Kasumi-1 (cell line): ENCODE measurements at places on chromosomes 3 and 15.

- DNase-seq: no peak
Observed at GRCh38 chr15:73955326-73955725, 29.1 kb downstream of the LOXL1 start.

DNA sequence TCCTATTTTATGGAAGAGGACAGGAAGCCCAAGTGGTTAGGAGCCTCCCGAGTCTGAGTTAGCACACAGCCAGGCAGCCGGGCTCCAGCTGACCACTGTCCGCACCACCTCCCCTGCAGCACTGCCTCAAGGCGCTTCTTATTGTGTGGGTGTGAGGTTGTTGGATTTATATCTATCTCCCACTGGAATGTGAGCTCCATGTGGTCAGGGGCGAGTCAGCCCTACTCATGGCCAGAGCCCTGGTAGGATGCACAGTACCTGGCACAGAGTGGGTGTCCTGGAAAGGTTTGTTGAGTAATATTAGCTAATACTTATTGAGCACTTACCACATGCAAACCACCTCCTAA lies 9.7 kb upstream of the FBLN2 start:
- no peak for DNase-seq

DNA sequence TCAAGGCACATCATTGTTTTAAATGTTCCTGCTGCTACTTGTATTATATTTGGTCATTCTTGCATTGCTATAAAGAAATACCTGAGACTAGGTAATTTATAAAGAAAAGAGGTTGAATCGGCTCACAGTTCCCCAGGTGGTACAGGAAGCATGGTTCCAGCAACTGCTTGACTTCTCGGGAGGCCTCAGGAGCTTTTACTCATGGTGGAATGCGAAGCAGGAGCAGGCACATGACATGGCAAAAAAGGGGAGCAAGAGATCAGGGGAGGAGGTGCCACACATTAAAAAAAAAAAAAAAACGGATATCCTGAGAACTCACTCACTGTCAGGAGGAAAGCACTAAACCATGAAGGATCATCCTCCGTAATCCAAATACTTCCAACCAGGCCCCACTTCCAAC lies 286.9 kb upstream of the PLSCR5 start:
- DNase-seq: no peak

- DNase-seq: no peak
Observed at GRCh38 chr3:9750556-9751411, 1.0 kb downstream of the OGG1 start.

GRCh38 chr3:142596726-142597088 lies 514 bp downstream of the PLS1 start:
- DNase-seq: no peak
